EH (cell line): ENCODE measurements at places on chromosomes 7 and 10.

DNA sequence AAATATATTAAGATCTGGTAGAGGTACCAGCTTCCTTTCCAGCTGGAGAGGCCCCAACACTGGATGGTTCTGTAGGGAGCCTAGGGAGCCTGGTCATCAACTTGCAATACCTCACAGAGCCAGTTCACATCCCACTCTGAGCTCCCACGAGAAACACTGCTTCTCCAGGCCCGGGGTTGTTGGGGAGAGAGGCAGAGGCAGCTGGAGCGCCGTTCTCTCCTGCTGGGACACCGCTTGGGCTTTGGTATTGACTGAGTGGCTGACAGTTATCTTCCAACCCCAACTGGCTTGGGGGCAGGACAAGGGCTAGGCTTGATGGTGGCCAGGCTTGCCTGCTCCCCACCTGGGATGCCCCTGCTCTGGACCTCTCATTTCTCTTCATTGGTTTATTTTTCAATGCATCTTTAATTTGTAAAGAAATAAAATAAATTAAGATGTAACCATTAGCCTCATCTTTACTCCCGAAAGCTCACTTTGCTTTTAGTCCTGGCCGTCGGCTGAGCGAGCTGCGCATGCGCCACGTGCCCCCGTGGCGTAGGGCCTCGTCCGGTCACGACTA lies 10.0 kb upstream of the CHCHD1 start:
- no peak for DNase-seq

DNA sequence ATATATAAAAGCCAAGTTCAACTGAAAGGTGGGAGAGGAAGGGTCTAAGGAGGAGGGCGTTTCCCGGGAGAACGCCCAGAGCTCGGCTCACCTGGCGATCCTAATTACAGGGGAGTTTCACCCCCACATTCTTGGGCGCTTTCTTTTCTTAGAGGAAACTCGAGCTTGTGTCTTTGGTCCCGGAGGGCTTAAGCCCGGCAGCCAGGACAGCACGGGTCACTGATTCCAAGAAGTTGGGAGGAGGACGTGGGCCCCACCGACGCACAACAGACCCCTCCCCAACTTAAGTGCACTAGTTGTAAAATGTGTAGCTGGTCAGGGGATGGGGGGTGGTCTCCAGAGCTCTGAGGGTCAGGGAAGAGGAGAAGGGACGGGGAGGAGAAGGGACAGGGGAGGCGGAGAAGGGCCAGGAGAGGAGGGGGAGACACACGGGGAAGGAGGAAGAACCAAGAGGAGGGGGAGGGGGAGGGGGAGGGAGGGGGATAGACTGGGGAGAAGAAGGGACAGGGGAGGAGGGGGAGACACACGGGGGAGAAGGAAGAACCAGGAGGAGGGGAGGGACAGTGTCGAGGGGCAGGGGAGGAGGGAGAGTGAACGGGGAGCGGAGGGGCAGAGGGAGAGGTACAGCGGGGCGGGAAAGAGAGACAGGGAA lies 874 bp downstream of the BAIAP2L1 start:
- DNase-seq: peak; percentile 69

GRCh38 chr7:100547872-100548271 lies 8.9 kb downstream of the AGFG2 start:
- no peak for DNase-seq

GRCh38 chr7:97845622-97846203 lies 26.5 kb downstream of the ASNS start:
- peak; percentile 31 for DNase-seq

- peak; percentile 69 for DNase-seq
Observed at GRCh38 chr10:26437637-26438461, at the start of gene APBB1IP. APBB1IP (plus strand) TSS chr10:26438341; CDS start chr10:26492327, 53,986 bp downstream.

DNA sequence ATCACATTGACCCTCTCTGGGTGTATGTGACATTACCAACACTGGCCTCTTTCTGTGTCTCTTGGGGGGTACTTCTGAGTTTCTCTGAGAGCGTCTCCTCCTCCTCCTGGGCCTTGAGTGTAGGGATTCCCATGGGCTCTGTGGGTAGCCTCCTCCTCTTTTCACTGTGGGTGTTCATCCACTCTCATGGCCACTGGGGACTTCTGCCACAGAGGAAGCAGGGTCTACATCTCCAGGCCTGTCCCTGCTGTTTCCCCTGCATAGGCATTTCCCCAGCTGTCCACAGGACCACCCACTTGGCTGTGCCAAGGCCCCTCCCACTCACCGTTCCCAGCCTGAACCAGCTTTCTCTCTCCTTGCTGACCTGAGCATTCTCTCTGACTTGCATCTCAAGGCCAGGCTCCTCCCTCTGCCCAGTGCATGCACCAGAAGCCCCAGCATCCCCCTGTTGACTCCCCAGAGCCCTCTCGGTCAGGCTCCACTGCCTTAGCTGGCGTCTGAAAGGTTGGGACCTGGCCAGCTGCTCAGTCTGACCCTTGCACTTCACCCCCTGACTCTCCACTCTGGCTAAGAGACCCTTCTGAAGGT lies 487.6 kb downstream of the GLRX3 start:
- no peak for DNase-seq
